ENCODE measurements at places on chromosomes 5 and 9.

DNA sequence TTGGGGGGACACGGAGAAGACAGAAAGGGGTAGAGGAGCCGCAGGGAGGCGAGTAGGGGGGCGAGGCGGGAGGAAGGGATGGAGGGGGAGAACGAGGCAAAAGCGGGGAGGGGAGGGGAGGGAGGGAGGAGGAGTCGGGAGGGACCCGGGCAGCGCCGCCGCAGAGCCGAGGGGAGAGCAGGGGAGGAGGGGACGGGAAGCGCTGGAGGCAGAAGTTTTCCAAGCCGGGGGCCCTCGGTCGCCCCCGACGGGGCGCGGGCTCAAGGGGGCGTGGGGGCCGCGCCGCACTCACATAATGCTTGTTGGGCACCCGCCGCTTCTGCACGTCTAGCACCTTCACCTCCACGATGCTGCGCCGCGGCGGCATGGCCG is 353 bp downstream of the SH3PXD2B start:
- DNase-seq, result no peak

DNA sequence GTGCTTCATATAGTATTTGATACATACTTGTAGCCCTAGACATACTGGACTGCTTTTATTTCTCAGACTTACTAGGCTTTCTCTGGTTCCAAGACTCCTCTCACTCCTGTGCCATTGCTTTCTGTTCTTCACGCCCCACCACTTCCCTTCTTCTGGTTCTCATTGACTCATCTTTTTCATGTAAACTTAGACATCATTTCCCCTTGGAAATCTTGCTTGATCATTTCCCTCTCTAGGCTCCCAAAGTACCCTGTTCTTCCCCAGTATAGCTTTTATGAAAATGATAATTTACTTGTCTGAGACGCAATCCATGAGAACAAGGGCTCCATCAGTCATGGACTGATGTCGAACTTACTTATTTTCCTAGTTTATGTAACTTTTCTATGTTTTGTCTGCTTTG is 83.5 kb downstream of the TLR4 start:
- no peak for DNase-seq

- no peak for DNase-seq
Measured at GRCh38 chr9:87383344-87384150, 114.1 kb upstream of the DAPK1 start.

DNA sequence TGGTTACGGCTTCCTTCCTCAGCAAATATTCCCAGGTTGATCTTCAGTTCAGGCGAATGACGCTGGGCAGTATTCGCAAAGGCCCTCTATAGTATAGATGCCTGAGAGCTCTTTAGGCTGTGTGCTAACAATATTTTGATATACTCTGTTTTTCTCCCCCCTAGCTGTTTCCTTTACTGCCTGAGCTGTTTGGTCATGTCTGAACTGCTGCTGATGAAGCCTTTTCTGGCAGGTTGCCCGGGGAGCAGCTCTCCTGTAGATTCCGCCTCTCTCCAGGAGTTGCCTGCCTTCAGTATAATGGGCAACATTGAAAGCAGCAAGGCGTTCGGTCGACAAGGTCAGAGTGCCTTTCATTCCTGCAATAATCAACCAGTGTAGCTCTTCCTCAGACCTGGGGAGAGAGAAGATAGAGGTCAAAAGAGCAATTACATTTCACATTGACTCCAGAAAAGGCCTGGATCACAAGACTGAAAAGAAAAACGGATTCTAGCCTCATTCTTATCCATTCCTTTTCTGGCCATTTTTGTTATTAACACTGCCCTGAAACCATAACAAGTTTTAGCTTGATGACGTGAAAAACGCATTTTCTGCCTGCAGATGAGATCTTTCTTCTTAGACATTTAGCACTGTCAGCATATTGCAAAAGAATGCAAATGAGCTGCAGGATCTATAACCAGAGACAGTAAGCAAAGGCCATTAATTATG is 60.1 kb upstream of the ZNF608 start:
- no peak for DNase-seq

GRCh38 chr9:6907772-6908381 is 150.1 kb downstream of the KDM4C start:
- DNase-seq, result no peak

DNA sequence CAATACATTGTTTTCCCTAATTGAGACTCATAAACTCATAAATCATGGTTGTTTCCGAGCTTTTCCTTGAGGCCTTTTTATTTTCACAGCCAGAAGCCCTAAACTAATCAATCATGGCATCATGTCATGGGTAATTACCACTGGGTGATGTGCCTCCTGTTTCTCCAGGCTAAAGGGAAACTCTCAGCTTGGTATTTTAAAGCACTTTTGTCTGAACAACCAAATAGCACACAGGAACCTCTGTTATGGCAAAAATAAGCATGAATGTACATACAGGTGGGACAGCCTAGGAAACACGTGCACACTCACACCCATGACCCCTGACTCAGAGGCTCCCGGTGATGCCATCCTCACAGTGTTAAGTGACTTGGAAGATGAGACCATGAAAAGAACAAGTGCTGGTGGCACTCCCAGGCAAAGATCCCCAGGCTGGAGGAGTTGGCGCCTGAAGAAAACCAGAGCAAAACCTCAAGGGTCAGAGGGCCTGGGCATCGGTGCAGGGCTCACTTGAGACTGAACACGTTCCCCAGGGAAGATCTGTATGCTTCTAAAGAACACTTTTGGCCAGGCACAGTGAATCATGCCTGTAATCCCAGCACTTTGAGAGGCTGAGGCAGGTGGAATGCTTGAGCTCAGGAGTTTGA is 154.3 kb downstream of the ROR2 start:
- no peak for DNase-seq

GRCh38 chr9:106745457-106745856 is 117.5 kb upstream of the ZNF462 start:
- no peak for DNase-seq
